ENCODE measurements at places on chromosomes 11 and 22. TPM values are rescaled to one million over a fixed set of nuclear protein-coding genes. Genes with fewer than 3 reads are reported as not detected.
A peak's percentile ranks its signal among the peaks of the same experiment; 100 is the strongest.

- DNase-seq, result peak; percentile 20
These were observed 2.3 kb downstream of the CYB5R3 start for GRCh38 chr22:42646569-42647525.

DNA sequence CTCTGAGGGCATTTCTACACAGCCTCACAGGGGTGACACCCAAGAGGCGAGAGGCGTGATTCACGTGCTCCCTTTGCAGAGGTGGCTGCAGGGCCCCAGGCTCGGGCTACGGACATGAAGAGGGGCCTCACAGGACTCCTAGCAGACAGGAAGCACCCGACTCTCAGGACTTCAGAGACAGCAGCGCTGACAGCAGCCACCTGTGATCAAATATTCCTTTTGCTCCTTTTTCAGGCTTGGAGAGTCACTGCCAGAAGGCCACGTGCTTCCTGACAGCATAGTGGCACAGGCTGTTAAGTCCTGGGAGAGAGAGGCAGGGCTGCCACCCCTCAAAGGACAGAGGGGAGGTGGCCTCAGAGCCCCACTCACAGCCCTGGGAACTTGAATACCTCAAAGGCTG, 348.9 kb downstream of the CADM1 start:
- DNase-seq, result no peak

DNA sequence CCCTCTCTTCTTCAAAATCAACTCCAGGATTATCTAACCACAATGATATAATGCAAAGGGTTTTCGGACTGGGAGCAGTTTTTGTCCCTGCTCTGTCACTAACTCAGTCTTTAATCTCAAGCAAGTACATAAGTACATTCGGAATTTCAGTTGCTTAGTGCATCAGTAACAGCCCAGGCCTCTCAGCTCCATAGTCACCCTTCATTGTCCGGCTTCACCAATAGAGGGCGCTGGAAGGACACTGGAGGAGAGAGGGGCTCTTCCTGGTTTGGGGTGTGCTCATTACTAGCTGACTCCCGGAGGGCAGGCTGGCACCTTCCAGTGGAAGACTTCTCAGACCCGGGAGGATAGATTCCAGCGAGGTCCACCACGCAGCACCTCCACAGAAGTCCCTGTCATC, 90.4 kb upstream of the PDGFD start:
- DNase-seq, result peak; percentile 67

DNA sequence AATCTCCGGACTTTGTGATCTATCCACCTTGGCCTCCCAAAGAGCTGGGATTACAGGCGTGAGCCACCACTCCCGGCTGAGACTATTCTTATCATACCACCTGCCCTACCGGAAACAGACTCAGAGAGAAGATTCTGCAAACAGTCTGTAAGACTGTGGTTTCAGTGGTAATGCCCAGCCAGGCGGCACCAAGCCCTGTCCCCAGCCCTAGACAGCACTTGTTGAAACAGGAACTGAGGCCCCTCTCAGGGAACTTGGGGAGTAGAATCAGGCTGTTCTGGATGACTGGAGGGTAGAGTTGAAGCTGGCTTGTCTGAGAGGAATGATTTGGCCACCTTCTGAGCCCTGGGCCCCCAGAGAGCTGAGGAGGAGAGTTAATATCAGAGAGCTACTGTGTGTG, 1.3 kb upstream of the INSC start:
- no peak for DNase-seq

GRCh38 chr11:75437966-75438659, 5.1 kb upstream of the KLHL35 start:
- DNase-seq, result no peak

Gene SMTNL1
- total RNA-seq, result not detected

Gene MMP27
- total RNA-seq, result not detected

Gene GAL
- total RNA-seq, result not detected

Gene APOA5
- not detected for total RNA-seq

Gene SAA4
- total RNA-seq, result not detected

Measured in HT-29 (cell line).